ENCODE measurements at places on chromosomes 1 and 21.

DNA sequence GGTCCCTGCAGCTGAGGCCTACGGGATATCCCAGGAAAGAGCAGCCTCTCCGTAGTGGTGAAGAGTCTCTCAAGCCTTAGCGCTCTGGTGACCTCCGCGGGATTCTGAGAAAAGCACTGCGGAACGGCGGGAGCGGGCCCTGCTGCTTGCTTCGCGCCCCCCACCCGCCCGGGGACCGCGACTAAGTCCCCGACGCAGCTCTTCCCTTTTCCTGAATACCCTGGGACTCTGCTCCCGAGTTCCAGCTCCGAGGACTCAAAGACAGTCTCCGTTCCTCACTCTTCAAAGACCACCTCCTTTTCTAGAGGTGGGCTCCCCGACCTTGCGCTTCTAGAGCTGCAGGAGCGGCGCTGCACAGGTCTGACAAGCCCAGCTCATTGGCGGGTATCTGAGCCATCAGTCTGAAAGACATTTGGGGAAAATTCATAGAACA is 3.6 kb upstream of the PRRX1 start:
- DNase-seq: no peak

GRCh38 chr21:17709266-17709611 is 96.5 kb upstream of the BTG3 start:
- no peak for DNase-seq

- no peak for DNase-seq
Observed at GRCh38 chr1:197277166-197277565, 9.1 kb downstream of the CRB1 start.

- DNase-seq: peak; percentile 51
Observed at GRCh38 chr1:205335692-205336091, 14.1 kb upstream of the NUAK2 start.

- no peak for DNase-seq
Observed at GRCh38 chr1:95415146-95415545, 181.1 kb downstream of the RWDD3 start.

GRCh38 chr21:41482980-41483379 is 25.0 kb downstream of the TMPRSS2 start:
- no peak for DNase-seq
